ENCODE measurements at places on chromosomes 4 and X.

DNA sequence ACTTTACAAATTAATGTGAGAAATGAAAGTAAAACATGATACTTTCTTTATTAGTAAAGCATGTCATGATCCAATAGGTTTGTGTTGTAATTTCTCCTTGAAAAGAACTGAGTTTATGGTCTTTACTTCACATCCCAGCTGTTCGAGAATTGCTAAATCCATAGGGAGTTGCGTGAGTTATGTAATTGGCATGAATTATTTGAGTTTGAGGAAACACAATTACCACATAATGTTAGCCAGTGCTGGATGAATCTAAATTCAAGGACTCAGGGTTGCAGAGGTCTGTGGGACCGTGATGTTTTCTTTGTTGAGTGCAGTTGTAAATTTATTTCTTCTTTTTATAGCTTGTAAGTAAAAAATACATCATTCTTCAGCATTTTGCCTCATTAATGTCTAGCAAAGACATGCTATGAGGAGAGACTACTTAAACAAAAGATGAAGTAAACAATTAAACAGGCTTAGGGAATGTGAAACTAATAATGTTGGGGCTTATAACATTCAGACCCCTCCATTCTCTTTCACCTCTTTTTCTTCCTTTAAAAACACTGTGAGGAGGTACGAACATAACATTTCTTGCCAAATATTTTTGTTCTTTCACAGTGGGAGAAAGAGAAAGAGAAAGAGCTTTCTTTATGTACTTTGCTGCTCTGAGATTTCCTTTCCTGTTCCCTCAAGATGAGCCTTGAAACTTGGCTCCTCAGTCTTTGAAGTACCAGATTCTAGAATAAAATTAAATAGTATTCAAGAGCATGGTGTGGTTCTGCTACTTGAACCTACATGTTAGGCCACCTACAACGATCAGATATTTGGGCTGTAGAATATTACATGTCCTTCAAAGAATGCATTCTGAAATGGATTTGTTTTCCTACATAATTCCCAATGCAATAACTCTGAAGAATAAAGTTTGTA is 159.6 kb upstream of the ANK2 start:
- no peak for DNase-seq

- no peak for DNase-seq
These were observed 4.6 kb downstream of the MMAA start for GRCh38 chr4:145623831-145624230.

DNA sequence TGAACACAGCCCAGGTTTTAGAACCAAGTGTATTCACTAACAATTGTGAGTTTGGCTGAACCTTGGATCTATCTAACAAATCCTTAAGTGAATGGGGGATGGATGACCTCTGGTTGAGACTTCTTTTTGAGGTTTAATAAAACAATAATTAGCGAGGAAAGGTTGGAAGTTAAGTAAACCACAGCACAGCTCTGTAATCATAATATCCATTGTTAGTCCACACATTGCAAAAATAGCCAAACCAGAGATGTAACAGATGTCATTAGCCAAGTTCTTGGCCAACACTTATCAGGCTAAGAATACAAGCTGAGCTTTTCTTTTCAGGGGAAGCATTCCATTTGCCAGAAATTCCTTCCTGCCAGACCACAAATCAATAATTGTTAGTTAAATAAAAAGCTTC is 59.1 kb downstream of the FREM3 start:
- no peak for DNase-seq

- no peak for DNase-seq
These were observed 6.3 kb upstream of the TBC1D25 start for GRCh38 chrX:48533165-48533564.

- no peak for DNase-seq
These were observed 454.4 kb downstream of the C4orf33 start for GRCh38 chr4:129550281-129550785.

DNA sequence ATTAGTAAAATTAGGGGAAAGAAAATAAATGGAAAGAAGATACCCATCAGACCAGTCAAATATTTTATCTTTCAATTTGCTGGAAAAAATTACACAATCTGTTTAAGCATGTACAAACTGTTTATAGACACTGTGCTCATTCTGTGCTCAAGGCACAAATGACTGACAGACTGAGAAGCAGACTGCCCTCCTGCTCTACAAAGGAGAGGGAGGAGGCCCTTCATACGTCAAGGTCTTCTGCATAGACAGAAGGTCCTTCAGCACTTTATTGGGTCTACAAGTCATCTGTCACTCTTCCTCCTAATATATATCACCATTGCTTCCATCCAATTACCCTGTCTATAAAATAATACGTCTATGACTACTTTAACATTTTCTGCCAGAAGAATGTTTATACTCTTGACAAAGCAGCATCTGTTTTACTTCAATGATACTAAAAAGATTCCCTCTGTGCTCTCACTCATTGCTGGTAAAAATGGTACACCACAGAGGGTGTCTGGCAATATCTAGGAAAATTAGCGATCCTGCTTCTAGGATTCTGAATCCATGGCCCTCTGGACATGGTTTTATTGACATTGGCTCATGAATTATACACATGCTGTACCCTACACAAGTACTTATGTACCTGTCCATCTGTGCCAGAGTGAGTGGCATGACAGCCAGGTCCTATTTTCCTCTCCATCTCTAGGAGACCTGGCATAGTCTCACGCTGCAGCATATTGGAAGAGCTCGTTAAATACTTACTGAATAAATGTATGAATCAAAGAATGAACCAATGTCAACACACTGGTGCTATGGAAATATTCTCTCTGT is 11.3 kb downstream of the SLC10A6 start:
- no peak for DNase-seq

DNA sequence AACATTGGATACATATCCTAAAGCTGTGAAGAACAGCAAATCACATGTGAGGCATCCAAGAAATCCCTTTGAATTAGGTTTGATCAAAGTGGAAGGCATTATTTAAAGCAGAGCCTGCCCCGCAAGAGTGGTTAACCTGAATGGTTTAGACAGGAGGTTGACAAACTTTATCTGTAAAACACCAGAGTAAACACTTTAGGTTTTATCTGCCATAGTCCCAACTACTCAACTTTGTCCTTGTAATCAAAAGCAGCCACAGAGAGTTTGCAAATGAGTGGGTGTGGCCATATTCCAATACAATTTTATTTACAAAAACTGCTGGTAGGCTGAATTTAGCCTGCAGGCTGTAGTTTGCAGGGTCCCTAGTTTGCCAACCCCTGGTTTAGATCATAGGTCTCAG is 25.2 kb upstream of the FGFBP2 start:
- no peak for DNase-seq

GRCh38 chrX:118221733-118222132 is 105.1 kb upstream of the KLHL13 start:
- no peak for DNase-seq

DNA sequence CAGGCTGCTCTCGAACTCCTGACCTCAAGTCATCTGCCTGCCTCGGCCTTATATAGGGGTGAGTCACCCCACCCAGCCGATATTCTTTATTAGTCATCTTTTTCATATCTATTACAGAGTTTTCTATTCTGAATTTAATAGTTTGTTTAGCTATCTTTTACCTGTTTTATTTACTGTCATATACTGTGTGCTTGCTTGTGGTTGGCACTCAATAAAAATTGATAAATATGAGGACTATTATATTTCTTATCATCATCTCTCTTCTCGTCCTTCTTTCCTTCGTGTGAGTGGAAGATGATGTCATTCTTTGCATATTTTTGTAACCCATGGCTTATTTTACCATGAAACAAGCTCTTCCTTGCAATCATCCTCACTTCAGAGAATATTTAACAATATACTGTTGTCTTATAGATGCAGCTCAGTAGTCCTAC is 265.5 kb downstream of the ARHGAP24 start:
- DNase-seq = no peak

DNA sequence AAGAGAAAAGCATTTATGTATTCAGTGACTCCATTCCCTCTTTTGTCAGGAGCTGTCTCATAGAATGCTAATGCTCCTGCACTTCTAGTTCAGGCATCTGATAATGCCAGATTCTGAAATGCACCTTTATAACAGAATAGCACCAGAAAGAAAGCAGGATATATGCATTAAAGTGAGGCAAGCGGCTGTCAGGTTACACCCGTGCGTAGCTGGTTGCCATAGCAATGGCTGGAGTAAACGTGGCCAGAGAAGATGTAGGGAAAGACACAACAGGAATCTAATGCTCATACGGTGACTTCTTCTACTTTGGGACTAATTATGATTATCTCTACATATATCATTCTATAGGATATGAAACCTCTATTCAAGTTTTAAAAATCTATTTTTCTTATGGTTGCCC is 5.9 kb downstream of the EMCN start:
- no peak for DNase-seq

- DNase-seq = no peak
These were observed 210.7 kb upstream of the EOLA2 start for GRCh38 chrX:150148749-150149672.

- no peak for DNase-seq
These were observed 5.6 kb downstream of the PDE5A start for GRCh38 chr4:119623025-119623424.

GRCh38 chrX:627510-627981 is 3.0 kb upstream of the SHOX start:
- no peak for DNase-seq

- DNase-seq = no peak
These were observed 533.0 kb downstream of the BCOR start for GRCh38 chrX:39564751-39565150.

DNA sequence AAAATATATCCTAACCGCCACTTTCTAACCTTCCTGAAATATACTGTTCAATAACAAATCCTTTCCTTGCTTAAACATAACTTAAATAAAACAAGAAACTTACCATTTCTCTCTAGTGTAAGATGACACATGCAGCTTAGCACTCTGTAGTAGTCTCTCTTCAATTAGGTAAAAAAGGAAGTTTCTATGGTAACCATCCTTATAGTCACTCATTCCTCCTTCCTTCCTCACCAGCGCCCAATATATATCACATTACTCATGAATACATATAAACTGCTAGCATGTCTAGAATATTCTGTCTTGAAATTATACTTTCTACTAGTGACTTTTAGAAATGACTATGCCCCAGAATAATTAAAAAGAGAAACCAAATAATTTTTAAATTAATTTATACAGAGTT is 112.2 kb downstream of the SNCA start:
- DNase-seq = no peak

DNA sequence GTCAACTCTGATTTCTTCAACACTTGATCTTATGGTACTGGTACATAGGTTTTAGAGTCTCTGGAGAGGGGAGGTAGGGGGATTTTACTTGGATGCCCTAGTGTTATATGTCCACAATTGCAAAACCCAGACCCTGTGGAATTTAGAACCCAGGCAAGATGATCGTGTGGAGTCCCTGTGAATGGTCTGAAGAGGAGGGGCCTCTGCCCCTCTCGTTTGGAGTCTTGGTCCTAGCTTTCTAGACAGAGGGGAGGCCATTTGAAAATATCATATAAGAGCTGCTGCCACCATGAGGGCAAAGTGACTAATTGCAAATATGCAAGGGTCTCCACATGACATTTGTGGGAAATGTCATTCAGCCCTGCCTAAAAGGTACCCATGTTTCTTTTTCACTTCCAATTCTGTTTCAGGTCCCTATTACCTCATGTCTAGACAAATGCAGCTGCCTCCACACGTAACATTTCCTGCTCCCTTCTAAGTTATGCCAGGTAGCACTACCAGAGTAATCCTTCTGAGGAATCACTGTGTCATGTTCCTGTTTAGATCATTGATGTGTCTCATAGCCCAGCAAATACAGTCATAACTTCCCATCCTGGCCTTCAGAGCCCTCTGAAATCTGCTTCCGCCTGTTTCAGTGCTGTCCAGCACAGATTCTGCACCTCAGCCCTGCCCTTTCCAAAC is 126.8 kb downstream of the KLHL8 start:
- no peak for DNase-seq

DNA sequence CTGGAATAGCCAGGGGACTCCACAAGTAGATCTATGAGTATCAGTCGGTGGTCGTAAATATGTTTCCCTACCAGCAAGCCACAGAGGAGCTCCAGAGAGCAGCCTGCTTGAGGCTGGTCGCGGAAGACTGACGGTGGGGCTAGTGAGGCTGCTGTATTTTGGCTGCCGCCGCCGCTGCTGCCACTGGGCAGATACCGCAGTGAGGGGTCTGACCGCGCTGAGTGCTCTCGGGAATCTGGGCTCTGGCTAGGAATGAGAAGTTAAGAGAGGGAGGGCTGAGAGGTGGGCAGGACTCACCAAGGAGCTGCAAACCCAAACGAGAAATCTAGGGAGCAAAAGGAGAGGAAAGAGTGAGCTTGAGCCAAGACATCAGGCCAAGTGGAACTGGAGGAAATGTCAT is at the start of gene EXOC1L:
EXOC1L (plus strand) TSS at position 157 of the 400 bp plus-strand sequence; CDS start at position 394, 237 bp downstream.
- DNase-seq = no peak

DNA sequence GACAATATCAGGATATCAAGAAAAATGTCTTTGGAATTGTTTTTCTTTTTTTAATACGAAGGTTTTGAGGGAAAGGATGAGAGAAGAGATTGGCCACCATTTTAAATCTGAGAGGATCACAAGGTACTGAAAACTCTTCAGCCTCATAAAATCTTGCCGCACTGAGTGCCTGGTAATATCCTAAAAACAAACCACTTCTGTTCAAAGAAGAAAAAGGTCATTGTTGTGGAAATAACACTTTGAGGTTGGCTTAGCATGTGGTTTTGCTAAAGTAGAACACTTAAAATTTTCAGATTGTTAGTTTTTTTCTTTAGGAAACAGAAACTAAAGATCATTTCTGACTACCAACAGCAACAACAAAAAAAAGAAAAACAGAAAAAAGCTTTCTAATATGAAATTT is 1.0 kb upstream of the CLDN22 start:
- DNase-seq = no peak

- DNase-seq = no peak
These were observed 39.9 kb upstream of the SPINK2 start for GRCh38 chr4:56861360-56861759.

DNA sequence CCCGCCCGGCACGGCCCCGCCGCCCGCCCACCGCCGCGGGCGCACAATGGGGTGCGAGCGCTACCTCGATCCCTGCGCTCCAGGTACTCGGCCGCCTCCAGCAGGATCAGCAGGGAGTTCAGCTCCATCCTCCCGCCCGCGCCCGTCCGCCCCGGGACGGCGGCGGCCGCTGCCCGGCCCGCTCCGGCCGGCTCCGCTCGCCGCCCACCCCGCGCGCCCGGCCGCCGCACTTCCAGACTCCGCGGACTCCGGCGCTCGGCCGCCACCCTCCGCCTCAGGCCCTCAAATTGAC is at the start of gene MXD4:
MXD4 (minus strand) TSS at position 257 of the 292 bp plus-strand sequence; CDS start at position 128, 129 bp downstream.
- no peak for DNase-seq

GRCh38 chrX:122545778-122546177 is 638.3 kb upstream of the GRIA3 start:
- no peak for DNase-seq

- DNase-seq = no peak
These were observed 48.9 kb downstream of the FNIP2 start for GRCh38 chr4:158817562-158818296.
